Spinal cord (tissue), 10 donors: ENCODE measurements at places on chromosomes 7 and 10. TPM values are rescaled to one million over a fixed set of nuclear protein-coding genes. Genes with fewer than 3 reads are reported as not detected.

DNA sequence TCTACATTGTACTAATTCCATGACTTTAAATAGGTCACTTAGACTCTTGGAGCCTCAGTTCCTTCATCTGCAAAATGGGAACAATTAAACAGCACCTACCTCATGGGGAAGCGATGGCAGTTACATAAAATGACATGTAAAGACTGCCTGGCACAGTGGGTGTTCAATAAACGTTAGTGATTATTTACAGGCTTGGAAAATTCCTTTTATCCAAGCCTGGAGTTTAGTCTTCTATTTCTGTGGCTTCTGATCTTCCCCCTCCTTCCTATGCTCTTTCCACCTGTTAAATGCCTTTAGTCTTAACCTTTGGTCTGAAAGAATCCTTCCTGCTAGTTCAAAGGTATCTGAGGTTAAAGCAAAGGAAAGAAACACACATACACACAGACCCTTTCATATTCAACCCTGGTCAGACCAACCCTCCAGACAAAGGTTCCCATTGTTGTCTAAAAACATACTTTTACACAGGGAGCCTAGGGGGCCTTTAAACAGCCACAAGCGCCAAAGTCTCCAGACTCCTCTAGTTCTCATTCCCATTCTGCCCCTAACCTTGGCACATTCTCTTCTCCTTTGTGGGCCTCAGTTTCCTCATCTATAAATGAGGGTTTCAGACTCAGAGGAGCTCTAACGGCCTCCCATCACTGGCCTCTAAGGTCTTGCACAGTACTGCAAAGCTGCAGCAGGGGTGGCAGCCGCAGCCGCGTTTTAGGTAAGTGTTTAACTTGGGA lies 21.4 kb downstream of the SORBS1 start:
- no peaks in the 10 kb centered on the region for H3K27me3 ChIP-seq
- no peak overlapping the region for H3K4me3 ChIP-seq
- H3K27ac ChIP-seq: no peak overlapping the region
- H3K36me3 ChIP-seq: no peaks in the 10 kb centered on the region
- H3K4me1 ChIP-seq: peaks cover 37% of the 10 kb centered on the region

- no peak overlapping the region for H3K4me3 ChIP-seq
- no peak for DNase-seq
- no peaks in the 10 kb centered on the region for H3K36me3 ChIP-seq
- H3K27me3 ChIP-seq: no peaks in the 10 kb centered on the region
Observed at GRCh38 chr10:52633266-52633665, 139.3 kb downstream of the MBL2 start.

DNA sequence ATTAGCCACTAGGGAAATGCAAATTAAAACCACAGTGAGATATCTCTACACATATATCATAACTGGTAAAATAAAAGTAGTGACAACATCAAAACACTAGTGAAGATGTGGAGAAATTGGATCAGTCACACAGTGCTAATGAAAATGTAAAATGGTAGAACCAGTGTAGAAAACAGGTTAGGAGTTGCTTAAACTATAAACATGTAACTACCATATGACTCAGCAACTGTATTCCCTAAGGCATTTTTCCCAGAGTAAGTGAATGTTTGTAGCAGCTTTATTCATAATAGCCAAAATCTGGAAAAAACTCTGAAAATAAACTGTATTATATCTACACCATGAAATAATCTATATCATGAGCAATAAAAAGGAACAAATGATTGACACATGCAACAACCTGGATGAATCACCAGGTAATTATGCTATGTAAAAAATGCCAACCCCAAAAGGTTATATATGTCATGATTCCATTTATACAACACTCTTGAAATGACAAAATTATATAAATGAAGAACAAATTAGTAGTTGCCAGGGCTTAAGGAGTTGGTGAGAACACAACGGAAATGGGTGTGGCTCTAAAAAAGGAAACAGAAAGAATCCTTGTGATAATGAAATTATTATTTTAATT lies 22.8 kb downstream of the SLC25A40 start:
- H3K27me3 ChIP-seq: no peaks in the 10 kb centered on the region
- no peak overlapping the region for H3K27ac ChIP-seq
- H3K36me3 ChIP-seq: peaks cover 4% of the 10 kb centered on the region
- no peak for DNase-seq
- no peak overlapping the region for H3K4me3 ChIP-seq

- no peak overlapping the region for H3K27ac ChIP-seq
- no peak for DNase-seq
- H3K4me3 ChIP-seq: no peak overlapping the region
- no peaks in the 10 kb centered on the region for H3K36me3 ChIP-seq
- H3K4me1 ChIP-seq: no peaks in the 10 kb centered on the region
- no peaks in the 10 kb centered on the region for H3K27me3 ChIP-seq
Observed at GRCh38 chr7:71016401-71016800, 115.5 kb upstream of the GALNT17 start.

Gene ASAH2B
- total RNA-seq: 4.6 TPM
